CMK (cell line): ENCODE measurements at places on chromosomes 6 and 20.

DNA sequence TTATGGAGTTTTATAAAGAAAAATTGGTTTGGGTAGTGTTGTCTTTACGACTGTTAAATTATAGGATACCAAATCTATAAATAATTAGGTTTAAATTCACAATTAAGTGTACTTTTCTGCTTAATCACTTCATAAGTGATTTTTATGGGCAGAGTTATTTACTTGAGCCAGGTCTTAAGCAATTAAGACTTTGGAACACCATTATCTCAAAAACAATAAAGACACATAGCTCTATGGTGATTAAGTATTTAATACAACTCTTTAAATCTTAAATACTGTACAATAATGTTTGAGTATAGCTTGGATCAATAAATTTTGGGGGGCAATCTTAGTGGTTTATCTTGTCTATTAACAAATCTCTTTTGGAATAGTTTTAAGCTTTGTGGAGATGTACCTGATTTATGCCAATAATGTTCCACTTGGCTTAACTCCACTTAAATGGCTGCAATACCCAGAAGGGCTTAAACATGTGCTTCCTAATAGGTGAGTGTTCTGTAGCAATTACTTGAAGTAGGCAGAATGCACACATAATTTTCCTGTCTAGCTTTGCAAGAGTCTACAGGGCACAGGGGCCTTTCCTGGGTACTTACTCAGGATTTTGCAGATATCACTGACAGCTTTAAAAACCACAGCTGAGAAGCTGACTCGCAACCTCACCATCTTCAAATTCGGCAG lies 7.5 kb downstream of the FERMT1 start:
- DNase-seq: no peak

- DNase-seq: no peak
These were observed 191.4 kb upstream of the FAM83B start for GRCh38 chr6:54655162-54655561.

DNA sequence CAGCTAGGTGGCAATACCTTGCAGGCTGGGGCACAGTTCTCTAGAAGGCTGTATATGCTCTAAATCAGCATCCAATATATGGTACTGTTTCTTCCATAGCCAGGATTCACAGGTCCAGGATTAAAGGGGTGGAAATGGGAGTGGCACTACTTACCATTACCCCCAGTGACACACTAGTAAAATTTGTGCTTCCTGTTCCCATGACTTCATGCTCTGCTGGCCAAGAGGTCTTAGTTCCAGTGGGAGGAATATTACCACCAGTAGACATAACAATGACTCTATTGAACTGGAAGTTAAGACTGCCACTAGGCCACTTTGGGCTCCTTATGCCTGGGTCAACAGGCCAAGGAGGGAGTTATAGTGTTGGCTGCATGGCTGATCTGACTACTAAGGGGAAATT lies 174.3 kb upstream of the TNFAIP3 start:
- DNase-seq: no peak

- no peak for DNase-seq
These were observed 243.5 kb downstream of the CDKAL1 start for GRCh38 chr6:20777801-20778200.

DNA sequence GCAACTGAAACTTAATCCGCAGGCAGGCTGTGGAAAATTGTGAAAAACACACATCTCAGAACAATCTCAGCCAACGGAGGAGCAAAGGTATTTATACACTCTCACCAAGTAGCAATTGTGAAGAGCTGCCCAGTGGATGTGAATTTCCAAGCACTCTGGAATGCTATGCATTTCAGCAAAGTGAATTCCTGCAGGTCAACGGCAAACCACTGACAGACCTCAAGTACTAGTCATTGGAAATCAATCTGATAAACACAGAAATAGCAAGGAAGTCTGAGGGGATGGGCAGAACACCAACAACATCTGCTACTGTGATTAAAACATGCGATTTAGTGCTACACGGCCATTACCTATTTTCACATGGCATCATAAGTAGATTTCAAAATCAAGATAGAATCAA lies 429.1 kb downstream of the HTR1B start:
- DNase-seq: no peak

DNA sequence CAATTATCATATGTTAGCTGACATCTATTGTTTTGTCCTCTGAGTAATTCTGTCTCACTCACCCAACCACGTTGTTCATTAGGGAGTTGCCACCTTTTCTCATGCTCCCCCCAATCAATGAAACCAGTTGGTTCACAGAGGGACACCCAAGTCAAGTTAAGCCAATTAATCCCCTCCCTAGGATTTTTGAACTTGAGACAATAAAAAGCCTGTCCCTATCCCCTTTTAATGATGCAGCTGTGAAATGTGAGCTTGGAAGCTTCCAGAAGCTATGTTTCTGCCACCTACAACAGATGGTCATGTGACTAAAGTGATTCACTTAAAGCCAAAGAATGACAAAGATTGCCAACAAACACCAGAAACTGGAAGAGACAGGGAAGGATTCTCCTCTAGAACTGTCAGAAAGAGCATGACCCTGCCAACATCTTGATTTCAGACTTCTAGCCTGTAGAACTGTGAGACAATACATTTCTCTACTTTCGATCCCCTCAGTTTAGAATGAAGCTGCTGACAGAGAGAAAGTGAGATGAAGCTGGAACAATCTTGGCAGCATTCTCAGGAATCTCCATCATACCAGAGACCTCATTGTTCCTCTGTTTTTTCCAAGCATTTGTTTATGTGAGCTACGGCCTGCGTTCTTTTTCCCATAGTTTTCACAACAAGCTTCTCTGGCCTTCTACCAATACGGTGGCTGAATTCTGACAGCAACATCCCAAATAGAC lies 57.8 kb upstream of the TPD52L1 start:
- no peak for DNase-seq

- DNase-seq: no peak
These were observed 271.2 kb upstream of the PRDM1 start for GRCh38 chr6:105814745-105815536.

- no peak for DNase-seq
These were observed 67.1 kb downstream of the TAF4 start for GRCh38 chr20:61998343-61999121.

DNA sequence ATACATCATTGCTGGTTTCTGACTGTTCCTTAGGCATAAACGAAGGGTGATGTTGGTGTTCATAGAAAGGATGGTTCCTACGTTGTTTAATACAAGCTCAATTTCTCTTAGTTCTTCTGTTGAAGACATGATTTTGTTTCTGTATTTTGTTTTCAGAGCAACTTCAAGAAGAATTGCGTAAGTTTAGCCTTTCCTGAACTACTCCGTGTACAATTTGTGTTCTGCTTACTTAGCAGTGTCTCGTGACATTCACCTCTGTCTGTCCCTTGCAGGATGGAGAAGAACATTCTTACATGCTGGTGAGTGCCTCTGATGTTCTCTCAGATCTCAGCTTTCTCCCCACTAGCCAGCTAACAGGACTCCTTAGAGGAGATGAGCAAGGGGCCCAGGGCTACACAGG lies 7.6 kb downstream of the BTN2A2 start:
- DNase-seq: no peak

- no peak for DNase-seq
These were observed 96.9 kb downstream of the NCR2 start for GRCh38 chr6:41432280-41432679.

DNA sequence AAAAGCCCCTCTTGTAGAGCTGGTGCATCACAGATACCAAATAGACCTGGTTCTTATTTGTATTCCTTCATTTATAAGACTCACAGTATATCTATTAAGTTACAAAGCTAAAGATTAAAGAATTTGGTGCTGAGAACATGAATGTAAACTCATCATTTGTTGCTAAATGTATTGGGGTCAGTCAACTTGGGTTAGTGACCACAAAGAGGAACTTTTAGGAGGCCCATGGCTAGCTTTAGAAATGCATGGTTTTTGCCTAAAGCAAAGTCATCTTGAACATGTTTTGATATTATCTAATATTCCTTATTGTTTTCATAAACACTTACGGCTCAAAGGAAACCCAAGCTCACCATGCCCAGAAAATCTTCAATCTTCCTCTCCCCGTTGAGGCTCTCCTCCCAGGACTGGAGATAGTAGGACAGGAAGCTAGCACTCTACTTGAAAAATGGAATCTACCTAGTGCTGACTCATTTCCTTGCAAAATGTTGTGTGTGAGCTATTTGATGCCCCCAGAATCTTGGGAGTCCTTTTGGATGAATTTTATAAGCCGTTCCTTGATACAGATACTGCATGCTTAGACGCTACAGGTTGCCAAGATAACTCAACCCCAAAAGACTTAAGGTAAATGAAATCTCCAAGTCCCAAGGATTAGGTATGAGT lies 121.4 kb downstream of the BMP2 start:
- no peak for DNase-seq

DNA sequence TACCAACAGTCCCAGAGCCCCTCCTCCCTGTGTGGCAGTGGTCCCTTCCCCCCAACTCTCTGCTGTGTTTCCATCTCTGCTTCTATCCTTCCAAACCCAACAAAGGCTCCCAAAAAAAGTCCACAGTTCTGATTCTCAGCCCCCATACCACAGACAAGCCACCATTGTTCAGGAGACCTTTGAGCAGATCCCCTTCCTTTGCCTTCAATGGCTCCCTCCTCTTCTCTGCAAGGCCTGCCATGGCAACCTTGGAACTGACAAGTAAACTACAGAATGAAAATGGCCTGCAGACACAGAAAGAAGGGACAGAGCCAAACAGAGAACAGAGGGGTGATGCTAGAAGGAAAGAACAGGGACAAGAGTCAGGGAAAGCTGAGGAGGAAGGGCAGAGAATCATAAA lies 23.2 kb downstream of the OR2H2 start:
- no peak for DNase-seq

- no peak for DNase-seq
These were observed 277.9 kb upstream of the BMP2 start for GRCh38 chr20:6489361-6490171.

- DNase-seq: no peak
These were observed 365.9 kb upstream of the CHD6 start for GRCh38 chr20:41984031-41984430.

DNA sequence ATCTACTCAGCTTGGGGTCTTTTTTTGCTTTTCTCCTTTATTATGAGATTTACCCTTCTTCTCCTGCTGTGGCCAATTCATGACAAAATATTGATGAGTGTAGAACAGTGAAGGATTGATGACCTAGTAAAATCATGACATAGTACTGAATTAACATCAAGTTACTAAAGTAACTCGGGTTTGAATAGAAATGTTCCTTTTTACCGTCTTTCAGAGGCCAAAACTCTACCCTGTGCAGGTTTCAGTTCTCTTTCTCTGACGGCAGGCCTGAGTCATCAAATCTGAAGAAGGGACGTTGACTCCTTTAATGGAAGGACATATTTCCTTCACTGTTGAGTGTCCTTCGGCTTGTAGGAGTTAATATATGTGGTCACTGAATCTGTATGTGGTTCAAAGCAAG lies 80.7 kb downstream of the RREB1 start:
- no peak for DNase-seq

DNA sequence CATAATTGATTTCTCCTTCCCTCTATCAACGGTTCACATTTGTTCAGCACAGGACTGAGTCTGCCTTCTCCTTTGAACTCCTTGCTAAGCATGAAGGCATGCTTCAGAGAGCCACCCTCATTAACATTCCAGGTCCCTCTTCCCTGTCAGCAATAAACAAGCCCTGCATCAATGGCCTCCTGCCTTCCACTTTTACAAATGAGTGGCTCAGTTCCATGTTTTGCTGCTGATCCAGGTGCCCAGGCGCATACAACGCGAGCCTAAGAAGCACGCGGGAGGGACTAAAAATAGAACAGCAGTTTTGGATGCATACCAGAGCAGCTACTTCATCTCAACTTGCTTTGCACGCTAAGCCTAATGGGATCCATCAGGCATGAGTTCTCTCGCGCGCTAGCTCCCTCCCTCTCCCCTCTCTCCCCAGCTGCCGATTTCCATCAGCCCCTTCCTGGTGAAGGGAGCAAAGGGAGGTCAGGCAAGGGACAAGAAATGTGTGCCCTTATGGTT lies 53.4 kb downstream of the TRAF3IP2 start:
- no peak for DNase-seq

DNA sequence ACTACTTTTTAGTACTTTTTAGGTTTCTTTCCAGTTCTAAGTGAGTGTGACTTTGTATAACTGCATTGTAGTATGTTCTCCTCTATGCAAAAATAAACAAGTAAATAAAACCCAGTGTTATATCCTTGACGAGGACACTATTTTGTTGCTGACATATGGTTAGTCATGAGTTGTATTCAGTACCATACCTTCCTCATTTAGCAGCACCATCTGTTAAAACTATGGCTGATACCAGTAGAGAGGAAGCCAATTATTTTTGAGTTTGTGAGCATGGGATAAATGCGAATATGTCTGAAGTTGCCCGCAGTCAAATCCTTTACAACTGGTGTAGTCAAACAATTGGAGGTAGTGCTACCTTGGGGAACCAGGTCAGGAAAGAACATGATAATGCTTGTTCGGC lies 74.1 kb downstream of the CDKAL1 start:
- DNase-seq: no peak

- DNase-seq: no peak
These were observed 64.0 kb downstream of the RSPO3 start for GRCh38 chr6:127182501-127182900.

- no peak for DNase-seq
These were observed 367.2 kb downstream of the EPM2A start for GRCh38 chr6:145368075-145368474.

GRCh38 chr20:45934046-45934585 lies 367 bp upstream of the PCIF1 start:
- no peak for DNase-seq

- no peak for DNase-seq
These were observed 240.8 kb downstream of the ZNF217 start for GRCh38 chr20:53352727-53353440.

DNA sequence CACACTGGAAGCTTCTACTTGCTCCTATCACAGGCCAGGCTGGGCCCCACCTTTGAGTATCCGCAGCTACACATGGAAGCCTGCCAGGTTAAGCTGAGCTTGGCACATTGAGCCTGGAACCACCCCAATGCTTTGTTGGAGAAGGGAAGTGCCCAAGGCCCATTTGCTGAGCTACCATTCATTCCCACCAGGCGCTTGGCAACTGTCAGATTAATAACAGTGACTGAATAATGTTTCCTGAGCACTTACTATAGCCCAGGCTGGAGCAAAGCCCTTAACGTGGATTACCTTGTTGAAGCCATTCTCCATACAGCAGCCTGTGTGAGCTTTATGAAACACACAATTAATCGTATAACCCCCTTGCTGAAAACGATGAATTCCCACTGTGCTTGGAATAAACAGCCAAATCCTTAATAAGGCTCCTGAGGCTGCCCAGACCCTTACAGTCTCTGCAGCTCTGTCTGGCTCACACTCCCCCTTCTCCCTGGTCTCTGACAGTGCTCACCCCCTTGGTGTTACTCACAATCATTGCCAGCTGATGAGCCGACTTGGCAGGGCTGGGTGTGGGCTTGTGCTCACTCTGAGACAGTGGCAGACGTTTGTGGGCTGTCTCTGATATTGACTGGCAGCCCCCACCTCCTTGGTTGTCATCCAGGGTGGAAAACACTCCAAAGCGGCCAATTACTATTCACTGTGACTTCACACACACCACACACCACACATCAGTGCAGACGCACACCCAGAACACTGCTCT lies 357.1 kb downstream of the MAFB start:
- no peak for DNase-seq

- DNase-seq: no peak
These were observed 1.9 kb upstream of the ZNF831 start for GRCh38 chr20:59161721-59162120.

- no peak for DNase-seq
These were observed 541.6 kb upstream of the POU3F2 start for GRCh38 chr6:98292810-98293209.
